ENCODE measurements at places on chromosomes 6 and 20.
A peak's percentile ranks its signal among the peaks of the same experiment; 100 is the strongest.

DNA sequence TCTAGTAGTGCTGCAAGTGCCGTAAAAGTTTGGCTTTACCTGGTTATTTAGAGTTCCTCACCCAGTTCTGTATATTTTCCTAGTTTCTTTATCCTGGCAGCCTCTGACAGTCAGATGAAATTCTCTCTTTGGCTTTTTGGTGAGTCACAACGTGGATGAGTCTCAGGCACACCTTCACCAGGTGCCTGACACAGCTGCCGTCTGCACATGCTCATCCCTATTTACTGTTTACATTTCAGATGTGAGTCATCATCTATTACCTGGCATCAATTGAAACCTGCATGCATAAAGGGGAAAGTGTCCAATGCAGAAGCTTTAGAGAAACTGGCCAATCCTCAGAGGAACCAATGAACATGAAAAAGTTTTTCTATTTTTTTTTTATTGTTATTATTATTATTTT lies 33.3 kb upstream of the ADGRF4 start:
- DNase-seq, result no peak

GRCh38 chr20:6045566-6045965 lies 8.3 kb downstream of the LRRN4 start:
- DNase-seq, result peak; percentile 14

DNA sequence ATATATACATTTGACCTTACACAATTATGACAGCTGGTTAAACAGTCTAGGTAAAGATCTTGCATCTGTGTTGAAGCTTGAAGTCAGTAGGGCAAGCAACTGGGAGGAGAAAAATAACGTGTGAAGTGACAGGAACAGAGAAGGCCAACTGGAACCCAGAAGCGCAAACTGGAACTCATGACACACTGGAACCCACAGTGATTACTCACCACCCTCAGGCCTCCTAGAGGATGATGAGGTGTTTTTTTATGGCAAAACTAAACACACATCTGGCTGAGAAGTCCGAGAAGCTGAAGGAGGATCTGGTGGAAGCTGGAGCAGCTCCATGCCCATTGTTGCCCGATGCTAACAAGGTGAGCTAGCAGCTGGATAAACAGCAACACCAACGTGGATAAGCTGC lies 108.1 kb downstream of the TMEM200A start:
- peak; percentile 55 for DNase-seq

- no peak for DNase-seq
Measured at GRCh38 chr6:36840432-36841403, 1.5 kb upstream of the CPNE5 start.

DNA sequence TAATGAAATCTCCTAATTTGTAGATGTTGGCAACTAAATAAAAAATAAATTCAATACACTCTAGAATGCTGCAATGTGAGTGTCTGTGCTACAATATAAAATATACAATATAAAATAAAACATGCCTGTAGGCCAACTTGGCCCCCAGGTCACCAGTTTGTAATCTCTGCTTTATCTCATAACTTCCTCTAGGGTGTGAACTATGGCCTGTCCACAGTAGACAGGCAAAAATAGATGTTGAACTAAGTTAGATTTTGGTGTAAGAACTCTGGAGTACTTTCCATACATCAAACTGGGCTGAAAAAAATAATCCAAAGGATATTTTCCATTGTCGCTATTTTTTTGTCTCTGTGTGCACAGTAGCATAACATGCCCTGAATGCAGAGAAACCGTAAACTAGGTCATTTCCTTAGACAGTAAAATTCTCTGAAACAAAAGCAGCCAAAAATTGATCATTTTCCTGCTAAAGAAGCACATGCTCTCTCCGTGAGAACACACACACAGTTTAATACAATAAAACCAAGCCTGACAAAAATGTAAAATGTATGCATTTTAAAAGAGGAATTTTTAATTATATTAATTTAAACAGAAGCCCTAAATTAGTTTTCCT lies 98.5 kb upstream of the ZFP64 start:
- no peak for DNase-seq

DNA sequence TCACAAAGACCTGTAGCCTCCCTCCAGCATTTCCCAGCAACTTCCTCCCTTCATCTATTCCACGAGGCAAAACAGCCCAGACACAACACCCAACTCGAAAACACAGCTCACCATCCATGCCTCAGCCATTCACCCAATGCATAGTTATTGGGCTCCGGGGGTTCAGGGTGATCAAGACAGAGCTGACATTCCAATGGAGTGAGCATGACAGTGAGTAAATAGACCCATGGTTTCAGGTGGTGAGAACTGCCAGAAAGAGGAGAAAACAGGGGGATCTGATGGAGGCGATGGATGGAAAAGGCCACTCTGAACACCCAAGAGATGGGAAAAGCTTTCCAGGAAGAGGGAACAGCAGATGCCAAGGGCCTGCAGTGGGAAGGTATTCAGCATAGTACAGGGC lies 5.9 kb downstream of the CASS4 start:
- DNase-seq, result no peak

GRCh38 chr6:1110164-1110563 lies 201.7 kb upstream of the FOXQ1 start:
- no peak for DNase-seq

- DNase-seq, result no peak
Measured at GRCh38 chr20:25991756-25992130, 295.1 kb upstream of the ZNF337 start.

GRCh38 chr6:150310539-150310938 lies 58.3 kb upstream of the IYD start:
- no peak for DNase-seq

DNA sequence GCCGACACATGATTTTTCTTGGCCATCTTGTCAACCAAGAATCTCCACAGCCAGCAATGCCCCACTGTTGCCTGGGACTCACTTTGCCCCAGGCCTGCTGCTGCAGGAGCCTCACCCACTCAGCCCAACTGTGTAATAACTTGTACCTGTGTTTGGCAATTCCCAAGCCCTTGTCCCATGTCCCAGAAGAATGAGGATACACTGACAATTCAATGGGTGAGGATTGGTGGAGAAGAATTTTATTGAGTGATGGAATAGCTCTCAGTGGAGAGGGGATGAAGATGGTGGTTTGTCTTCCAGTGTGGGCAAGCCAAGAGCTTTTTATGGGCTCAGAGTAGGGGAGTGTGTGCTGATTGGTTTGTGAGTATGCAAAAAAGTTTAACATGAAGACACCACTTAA lies 861.9 kb downstream of the TFAP2A start:
- DNase-seq, result no peak
